T follicular helper cell (primary cell): ENCODE measurements at places on chromosomes 1 and 21.
A peak's percentile ranks its signal among the peaks of the same experiment; 100 is the strongest.

GRCh38 chr1:212203630-212204029 lies 81.6 kb upstream of the PPP2R5A start:
- no peak for DNase-seq

DNA sequence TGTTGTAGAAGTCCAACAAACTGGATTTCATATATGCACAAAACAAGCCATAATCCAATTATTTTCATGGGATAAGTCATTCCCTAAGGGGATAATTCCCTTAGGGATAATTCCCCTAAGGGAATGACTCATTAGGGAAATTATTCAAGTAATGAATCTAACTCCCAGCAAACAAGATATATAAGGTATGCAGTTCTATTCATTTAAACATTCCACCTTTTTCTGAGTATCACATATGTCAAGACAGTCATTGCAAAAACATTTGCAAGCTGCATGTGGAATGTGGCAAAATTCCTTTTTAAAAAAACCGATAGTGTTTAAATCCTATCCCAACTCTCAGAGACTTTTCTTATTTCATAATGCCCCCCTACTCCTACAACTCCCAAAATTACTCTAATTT lies 131.2 kb downstream of the AKT3 start:
- DNase-seq: no peak

DNA sequence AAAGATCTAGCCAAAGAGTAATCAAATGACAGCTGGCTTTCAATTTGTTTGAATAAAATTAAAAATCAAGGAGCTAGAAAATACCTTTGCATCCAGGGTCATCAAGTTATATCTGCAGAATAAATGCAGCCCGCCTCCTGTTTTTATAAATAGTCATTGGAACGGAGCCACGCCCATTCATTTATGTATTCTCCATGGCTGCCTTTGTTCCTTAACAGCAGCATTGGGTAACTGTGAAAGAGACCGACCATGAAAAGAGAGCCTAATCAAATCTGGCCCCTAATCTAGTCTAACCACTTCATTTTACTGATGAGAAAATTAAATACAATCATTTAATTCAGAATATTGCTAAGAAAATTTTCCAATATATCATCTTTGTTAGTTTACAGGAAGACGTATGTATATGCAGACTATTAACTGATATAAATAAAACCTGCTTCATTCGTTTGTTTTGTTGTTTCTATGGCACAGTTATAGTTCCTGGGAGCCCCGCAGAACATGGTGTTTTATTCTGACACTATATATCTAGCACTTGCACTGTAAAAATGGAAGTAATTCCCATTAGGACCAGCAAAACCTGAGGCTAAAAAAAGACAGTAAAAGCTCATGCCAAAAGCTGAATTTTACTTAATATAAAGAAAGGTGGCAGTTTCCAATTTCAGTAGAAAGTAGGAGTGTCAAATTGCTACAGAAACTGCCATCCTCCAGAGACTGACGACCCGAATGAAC lies 111.8 kb upstream of the PALMD start:
- DNase-seq: no peak

GRCh38 chr1:1250786-1251284 lies 4.3 kb upstream of the C1QTNF12 start:
- DNase-seq: peak; percentile 67

GRCh38 chr1:93593854-93594602 lies 87.6 kb downstream of the BCAR3 start:
- DNase-seq: no peak

GRCh38 chr1:201597551-201598230 lies 58.8 kb downstream of the NAV1 start:
- DNase-seq: no peak

DNA sequence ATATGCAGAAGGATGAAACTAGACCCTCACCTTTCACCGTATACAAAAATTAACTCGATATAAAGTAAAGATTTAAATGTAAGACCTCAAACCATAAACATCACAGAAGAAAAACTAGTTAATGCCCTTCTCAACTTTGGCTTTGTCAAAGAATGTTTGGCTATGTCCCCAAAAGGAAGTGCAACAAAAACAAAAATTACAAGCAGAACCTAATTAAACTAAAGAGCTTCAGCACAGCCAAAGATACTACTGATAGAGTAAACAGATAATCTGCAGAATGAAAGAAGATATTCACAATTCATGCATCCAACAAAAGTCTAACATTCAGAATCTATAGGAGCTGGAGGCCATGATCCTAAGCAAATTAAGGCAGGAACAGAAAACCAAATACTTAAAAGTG lies 824.6 kb upstream of the NEGR1 start:
- no peak for DNase-seq

- DNase-seq: no peak
Measured at GRCh38 chr1:75742047-75742625, 17.6 kb downstream of the ACADM start.

GRCh38 chr1:168121401-168122011 lies 15.2 kb downstream of the GPR161 start:
- no peak for DNase-seq

GRCh38 chr1:40185951-40186864 lies 25.0 kb downstream of the RLF start:
- no peak for DNase-seq

- DNase-seq: no peak
Measured at GRCh38 chr21:27040738-27041469, 74.0 kb upstream of the ADAMTS5 start.

DNA sequence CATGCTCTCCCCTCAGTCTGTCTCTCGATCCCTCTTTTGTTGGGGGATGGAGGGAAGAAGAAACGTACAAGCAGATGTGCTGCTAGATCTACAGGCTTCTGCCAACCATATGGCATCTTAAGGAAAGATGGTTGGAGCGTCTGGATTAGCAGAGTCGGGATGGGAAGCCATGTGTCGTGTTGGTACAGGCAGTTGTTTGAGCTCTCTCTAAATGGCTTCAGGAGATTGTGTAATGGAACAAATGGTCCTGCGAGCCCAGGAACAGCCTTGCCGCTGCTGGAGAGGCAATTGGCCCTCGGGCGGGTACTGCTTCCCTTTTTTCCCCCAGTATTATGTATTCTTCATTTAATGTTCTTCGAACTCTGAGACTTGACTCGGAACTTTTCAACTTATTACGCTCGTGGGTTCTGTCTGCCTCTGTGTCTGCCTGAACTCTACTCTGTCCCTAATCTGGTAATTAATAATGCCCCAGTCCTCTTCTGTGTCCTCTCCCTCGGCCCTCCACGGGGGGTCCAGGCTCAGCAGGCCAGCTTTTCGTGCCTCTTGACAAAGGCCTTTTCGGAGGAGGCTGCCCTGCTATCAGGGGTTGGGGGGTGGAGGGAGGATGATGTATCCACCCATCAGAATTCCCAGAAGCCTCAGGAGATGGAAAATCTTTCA lies 215.3 kb downstream of the SDCCAG8 start:
- no peak for DNase-seq

DNA sequence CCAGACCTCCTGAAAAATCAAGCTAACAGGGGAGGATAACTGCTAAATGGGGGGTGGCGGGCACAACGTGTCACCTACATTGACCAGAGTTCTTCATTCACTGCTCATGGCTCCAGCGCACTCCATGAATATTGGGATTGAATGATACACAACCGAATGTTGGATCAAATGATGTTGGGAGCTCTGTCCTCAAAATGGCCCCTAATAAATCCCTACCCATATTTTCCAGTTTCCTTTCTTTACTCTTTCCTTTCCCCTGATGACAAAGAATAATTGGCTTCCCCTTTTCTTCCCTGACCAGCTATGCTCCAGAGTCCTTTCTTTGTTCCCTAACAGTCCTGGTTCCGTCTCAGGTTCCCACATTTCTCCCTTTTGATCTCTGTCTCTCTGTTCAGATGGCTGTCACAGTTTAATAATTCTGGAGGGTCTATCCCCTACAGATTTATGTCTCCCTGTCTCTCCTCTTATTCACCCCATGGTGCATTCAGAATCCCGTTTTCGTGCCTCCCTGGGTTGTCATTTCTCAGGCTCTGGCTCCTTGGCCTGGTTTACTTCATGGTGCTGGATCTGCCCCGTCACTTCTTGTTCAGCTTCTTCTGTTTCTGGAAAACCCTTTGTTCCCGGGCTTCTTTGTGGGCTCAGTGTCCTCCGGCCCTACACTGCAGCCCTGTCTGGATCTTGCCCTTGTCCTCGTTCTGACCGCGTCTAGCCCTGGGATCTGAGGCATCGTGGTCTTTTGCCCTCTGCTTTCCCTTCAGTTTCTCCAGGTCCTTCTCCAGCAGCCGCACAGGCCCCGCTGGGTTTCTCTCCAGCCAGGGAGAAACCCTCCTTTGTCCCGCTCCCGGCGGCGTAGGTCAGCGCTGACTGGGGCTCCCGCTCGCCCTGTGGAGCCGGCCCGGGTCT lies 78.3 kb downstream of the NDUFS5 start:
- DNase-seq: no peak

GRCh38 chr21:29523646-29524045 lies 224.9 kb downstream of the BACH1 start:
- no peak for DNase-seq

DNA sequence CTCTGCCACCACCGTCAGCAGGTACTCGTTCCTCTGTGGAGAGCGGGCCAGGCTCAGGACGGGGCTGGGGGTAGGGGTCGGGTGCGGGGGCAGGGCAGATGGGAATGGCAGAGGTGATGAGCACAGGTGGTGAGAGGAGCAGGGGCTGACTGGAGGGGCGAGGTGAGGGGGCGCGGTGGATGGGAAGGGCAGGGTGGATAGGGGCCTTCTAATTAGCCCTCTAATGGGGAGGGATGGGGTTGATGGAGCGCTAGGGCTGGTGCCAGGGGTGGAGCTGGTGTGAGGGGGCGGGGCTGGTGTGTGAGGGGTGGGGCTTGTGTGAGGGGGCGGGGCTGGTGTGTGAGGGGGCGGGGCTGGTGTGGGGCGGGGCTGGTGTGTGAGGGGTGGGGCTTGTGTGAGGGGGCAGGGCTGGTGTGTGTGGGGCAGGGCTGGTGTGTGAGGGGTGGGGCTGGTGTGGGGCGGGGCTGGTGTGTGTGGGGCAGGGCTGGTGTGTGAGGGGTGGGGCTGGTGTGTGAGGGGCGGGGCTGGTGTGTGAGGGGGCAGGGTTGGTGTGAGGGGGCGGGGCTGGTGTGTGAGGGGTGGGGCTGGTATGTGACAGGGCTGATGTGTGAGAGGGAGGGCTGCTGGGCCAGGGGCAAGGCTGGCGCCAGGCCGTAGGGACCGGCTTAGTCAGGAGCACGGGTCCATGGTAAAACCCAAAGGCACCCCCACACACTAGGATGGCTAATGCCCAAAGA lies 5.9 kb downstream of the KRTAP10-1 start:
- DNase-seq: no peak

DNA sequence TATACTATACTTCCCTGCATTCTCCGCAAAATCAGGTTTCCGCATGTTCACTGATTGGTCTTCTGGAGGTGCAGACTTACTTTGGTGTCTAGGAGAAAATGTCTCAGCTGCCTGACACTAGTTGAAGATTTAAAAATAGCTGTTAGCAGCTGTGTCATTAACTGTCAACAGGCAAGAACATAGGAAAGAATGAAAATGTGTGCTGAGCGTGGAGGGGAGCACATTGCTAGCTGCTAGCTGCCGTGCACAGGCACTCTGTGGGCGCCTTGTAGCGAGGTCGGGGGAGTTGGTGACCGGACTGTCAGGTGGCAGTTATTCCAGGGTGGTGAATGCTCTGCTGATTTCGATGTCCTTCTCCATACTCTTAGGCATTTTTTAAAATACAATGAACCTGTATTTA lies 5.2 kb downstream of the FAAH start:
- no peak for DNase-seq

DNA sequence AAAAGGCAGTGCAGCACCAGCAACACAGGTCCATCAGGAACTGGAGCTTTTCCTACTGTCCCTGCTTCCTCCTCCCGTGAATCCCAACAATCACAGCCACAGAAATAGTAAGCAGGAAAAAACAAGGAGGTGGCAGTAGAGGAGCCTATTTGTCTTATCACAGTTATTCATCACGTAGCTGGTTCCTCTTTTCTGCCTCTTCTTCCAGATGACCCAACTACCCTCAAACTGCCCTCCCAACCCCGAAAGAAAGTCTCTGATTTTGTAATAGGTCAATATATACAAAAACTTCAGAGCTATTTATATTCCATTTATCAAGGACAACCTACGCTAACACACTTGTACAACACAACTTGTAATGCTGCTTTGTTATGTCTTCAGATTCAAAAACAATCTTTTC lies 21.4 kb downstream of the GNB1 start:
- no peak for DNase-seq

DNA sequence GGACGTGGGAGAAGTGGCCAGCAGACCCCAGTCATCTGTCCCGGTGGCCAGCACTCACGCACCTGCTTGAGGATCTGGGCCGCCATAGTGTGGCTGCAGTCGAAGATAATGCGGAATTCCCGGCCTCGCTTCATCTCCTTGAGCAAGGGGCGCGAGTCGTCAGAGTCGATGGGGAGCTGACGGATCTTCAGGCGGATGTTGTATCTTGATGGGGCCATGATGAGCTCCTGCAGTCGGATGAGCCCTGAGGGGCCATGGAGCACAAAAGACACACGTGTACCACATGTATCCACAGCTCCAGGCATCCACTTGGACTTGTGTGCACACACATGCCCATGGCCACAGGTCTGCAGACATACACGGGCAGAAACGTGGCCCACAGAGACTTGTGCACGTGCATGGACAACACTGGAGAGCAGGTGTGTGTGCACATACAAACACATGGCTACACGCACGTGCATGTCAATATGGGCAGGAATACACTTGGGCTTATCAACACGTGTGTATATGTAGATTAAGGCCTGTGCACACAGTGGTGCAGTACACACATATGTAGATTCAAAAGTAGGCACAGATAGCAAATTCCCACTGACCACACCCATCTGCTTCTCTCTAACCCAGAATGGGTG lies 162.1 kb downstream of the GRIK3 start:
- no peak for DNase-seq

DNA sequence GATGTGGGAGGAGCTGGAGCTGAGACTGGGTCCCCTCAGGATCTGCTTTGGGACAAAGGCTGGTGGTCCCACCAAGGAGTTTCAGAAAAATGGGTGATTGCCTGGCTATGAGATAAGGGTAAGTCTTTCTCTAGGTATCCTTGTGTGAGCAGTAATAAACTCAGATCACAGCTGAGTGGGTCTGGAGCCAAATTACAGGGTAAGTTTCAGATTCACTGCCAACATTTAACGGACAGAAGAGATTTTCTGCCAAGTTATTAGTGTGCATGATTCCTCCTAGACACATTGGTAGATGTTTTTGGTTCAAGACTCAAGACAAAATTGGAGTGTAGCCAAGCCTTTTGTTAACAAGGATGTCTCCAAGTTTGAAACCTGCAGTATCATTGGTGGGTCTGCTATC lies 7.5 kb downstream of the CD1B start:
- no peak for DNase-seq

- no peak for DNase-seq
Measured at GRCh38 chr1:180489313-180489712, 13.1 kb downstream of the ACBD6 start.

DNA sequence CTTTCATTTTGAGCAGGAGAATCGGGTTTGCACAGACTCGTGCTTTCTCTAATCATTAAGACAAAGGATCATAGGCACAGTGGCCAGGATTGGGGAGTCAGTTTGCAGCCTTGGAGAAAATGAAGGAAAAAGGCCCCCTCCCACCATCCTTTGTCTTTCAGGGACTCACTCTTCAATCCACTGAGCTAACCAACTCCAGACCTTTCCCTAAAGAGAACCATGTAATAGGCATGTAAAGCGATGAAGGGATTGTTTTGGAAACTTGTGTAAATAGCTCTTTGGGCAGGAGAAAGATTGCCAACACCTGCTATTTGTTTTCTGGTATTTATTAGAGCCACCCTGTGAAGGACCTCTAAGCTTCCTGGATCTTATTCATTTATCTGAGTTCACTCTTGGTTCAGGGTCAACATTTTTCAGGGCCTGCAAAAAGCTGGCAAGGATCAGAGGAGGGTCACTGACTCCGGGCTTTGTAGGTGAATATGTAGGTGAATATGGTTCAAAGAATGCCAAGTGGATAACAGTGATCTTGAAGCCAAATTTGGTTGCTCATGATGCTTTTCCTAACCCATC lies 192.6 kb upstream of the FGGY start:
- DNase-seq: no peak
